Metanephros (tissue), 2 donors: ENCODE measurements at places on chromosomes 5 and 9. TPM values are rescaled to one million over a fixed set of nuclear protein-coding genes. Genes with fewer than 3 reads are reported as not detected.

PPP2R2B gene
- 10.3 TPM for total RNA-seq

PCDHGA12 gene
- total RNA-seq: 10.0 TPM

LMX1B gene
- 4.1 TPM for total RNA-seq

RBM22 gene
- 41.2 TPM for total RNA-seq

C5orf47 gene
- total RNA-seq: 0.06 TPM

HTR1A gene
- total RNA-seq: 0.23 TPM

C9orf50 gene
- 0.70 TPM for total RNA-seq

SGCD gene
- total RNA-seq: 26.6 TPM

PCDHB3 gene
- 5.3 TPM for total RNA-seq

BTNL8 gene
- total RNA-seq: 0.47 TPM

PCDHGA4 gene
- total RNA-seq: 6.4 TPM

RAB24 gene
- total RNA-seq: 26.7 TPM

SLC34A1 gene
- total RNA-seq: 166 TPM

CDKN2A gene
- 0.12 TPM for total RNA-seq

CDK9 gene
- total RNA-seq: 50.9 TPM

RALGPS1 gene
- 26.6 TPM for total RNA-seq

TXNDC8 gene
- total RNA-seq: not detected
